ENCODE measurements at places on chromosomes 7 and 10.

DNA sequence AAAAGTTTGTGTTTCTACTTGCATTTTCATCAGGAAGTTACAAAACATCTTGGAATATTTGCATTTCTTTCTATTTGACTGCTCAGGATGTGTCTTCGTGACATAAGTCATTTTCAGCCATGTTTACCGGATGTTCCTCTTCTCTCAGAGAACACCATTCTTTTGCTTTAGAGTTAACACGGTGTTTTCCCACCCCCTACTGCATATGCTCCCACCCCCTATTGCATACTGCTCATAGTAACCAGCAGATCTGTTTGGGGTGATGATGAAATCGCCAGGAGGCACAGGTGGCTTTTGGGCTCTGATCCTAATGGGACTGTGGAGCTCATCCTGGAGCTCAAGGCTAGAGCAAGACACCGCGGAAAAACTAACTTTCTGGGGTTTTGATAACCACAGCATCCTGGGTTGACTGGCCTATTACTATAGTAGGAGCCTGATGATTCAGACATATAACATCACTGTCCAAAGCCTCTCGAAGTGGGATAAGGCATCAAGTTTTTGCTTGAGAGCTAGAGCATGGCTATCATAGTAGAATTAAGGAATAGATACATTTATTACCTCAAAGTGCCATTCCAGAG is 65.1 kb upstream of the BET1 start:
- DNase-seq: no peak

DNA sequence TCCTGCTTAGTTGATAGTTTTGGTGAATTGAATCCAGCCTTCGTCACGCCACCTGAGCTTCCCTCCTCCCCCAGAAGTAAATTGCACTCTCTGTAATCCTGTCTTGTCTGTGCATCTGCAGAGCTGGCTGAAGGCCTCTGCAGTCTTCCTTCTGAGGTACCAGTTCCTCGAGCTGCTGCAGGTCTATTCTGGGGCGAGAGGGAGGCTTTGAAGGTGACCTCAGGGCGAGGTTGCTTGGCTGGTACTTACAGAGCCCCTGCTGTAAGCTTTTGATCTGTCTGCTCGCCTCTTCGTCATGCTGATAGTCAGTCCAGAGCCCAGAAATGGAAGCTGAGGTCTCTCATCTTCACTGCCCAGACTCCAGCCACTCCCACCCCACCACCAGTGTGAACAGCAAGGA is 513.6 kb upstream of the FOXK1 start:
- no peak for DNase-seq

DNA sequence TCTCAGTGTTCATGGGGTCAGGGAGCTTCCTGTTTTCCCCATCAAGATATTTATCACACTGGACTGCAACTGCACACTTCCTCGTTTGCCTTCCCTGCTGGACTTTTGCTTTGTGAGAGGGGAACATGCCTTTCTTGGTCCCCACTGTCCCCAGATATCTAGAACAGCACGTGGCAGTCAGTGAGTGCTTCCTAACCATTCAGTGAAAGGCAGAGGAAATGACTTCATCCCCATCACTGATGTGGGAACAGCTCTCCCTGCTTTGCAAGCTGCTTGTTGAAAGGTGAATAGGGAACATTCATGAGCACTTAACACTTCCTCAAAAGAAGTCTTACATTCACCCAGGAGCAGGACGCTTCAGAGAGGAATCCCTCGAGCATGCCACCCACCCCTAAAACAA is 135.4 kb downstream of the MYOF start:
- no peak for DNase-seq

GRCh38 chr10:11035301-11035991 is 17.8 kb downstream of the CELF2 start:
- no peak for DNase-seq

DNA sequence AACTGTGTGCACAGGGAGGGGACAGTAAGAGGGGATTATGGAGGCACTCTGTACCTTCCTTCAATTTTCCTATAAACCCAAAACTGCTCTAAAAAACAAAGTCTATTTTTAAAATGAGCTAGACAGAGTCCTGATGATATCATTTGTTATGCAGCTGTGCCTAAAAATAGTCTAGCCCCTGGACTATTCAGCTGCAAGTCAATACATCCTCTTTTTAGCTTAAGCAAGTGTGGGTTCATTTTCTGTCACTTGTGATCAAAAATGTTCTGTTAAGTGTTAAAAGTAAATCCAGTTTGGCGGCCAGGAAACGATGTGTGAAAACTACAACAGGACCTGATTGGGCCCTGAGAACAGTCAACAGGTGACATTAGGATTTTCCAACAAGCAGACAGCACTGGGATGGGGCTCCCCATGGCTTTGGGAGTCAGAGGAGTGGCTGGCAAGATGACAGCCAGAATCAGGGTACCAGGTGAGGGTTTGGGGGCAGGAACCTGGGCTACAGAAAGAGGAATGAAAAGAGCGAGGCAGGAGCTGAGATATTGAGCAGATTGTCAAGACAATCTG is 33.9 kb downstream of the FAM107B start:
- DNase-seq: no peak

DNA sequence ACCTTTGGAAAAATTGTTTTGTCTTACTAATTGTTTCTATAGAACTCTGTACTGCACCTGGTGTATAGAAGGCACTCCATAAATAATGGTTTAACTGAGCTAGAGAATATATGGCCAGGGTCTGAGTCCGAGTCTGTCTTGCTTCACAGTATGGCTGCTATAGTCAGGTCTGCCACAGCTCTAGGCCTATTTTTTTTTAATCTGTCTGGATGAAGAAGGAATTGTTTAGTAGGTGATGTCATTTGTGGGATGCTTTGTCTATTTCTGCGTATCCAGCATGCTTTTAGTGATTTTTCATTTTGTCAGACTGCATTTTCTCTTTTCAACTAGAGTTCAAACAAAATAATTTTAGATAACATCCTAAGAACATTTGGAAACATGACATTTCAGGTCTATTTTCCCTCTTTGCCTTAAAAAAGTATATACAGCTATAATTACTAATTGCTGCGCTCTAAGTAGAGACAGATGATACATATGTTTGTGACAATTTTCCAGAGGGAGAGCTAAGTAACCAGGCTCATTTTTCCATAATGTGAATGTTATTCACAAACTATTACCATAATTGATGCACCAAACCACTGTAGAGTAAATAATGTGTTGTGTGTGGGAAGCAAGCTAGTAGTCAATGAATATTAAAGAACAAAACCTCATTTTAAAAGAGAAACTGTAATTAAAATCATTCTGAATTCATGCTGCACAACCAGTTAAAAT is 361.7 kb downstream of the AUTS2 start:
- DNase-seq: no peak

GRCh38 chr10:93076871-93077270 is 3.2 kb downstream of the CYP26A1 start:
- no peak for DNase-seq

GRCh38 chr10:24009115-24009514 is 199.8 kb upstream of the KIAA1217 start:
- DNase-seq: no peak

Measured in NCI-H446 (cell line).